ENCODE measurements at places on chromosomes 1 and 21.

- DNase-seq: no peak
Measured at GRCh38 chr1:1921901-1922701, 3.0 kb upstream of the TMEM52 start.

DNA sequence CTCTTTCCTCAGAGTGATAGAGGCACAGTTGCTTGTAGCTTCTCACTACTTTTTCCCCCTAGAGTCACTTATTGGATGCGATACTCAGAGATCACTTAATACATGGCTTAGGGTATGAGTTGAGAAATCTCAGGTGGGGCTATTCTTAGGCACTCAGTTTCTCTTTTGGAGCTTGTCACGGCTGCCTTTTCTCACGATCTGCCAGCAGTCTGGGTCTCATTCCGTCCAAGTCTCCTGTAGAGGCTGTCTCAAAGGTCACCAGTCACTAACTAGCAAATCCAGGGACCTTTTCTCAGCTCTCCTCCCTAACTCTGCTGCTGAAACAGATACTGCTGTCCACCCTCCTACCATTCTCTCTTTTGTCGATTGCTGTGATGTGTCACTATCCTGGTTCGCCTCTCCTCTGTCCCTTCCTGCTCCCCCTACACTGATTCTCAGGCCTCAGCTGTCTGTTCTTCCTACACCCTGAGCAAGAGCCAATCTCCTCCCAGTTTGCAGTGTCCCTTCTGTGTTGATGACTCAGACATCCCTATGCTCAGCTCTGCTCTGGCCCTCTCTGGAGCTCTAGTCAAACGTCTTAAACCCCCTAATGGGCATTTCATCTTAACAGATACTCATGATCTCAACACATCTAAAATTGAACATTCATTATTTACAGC is 12.4 kb downstream of the ATP1A2 start:
- no peak for DNase-seq

GRCh38 chr1:99606306-99606705 is 39.6 kb upstream of the PALMD start:
- DNase-seq: no peak

DNA sequence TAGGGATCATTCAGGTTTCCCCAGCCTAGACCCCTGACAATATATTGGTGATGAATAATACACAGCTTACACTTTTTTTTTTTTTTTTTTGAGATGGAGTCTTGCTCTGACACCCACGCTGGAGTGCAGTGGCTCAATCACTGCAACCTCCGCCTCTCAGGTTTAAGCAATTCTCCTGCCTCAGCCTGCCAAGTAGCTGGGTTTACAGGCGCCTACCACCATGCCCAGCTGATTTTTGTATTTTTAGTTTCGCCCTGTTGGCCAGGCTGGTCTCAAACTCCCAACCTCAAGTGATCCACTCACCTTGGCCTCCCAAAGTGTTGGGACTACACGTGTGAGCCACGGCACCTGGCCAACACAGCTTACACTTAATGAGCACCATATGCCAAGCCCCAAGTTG is 7.2 kb downstream of the VASH2 start:
- no peak for DNase-seq

GRCh38 chr1:210490781-210491180 is 162.1 kb downstream of the HHAT start:
- DNase-seq: no peak

- no peak for DNase-seq
Measured at GRCh38 chr1:118914379-118915161, 73.6 kb downstream of the TBX15 start.

DNA sequence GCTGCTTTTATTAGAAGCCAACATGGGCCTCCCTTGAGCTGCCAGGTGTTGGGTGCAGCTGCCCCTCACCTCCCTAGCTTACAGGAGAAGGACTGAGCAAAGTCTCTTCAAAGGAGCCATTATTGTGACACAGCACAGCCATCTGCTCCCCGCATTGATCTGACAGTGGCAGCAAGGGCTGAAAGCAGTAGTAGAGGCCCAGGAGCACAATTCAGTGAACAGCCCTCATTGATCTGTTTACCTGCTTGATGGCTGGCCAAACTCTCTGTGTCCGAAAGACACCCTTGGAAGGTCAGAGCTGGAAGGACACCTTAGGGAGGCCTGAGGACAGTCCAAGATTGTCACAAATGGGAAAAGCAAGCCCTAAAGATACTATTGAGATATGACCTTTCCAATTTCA is 14.5 kb downstream of the HMGB4 start:
- DNase-seq: no peak

GRCh38 chr1:31991182-31991581 is 22.5 kb upstream of the KHDRBS1 start:
- DNase-seq: no peak

- DNase-seq: no peak
Measured at GRCh38 chr1:239987103-239987745, 104.5 kb upstream of the FMN2 start.

DNA sequence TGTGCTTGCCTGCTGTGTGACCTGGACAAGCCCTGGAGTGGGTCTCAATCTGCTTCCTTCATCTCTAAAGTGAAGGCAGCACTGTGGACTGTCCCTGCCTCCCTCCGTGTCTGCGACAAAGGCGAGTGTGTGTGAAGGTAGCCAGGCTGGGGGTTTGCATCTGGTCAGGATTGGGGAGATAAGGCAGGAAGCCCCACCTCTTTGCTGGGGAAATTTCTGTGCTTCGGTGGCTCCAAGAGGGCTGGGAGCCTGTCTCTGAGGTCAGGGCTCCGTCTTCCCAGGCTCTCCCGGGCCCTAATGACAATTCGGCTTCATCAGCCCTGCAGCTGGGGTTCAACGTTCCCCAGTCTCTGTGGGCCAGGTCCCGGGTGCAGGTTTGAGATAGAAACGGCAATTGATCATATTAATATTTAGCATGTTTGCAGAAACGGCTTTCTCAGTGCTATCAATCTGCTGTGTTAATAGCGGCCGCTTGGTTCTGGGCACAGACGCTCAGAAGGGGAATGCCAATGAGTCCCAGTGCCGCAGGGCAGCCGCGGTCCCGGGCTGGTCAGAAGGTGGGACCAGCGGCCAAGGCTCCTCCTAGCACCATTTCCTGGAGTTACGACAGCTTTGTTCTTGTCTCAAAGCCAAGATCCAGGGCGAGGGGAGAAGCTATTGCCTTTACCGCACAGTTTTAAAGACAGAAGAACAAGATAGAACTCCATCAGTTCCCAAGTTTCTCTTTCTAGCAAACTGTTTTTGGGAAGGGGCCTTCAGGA is 105.7 kb downstream of the PRDM16 start:
- no peak for DNase-seq
